H7 (cell line): ENCODE measurements at places on chromosomes 2 and 18.

DNA sequence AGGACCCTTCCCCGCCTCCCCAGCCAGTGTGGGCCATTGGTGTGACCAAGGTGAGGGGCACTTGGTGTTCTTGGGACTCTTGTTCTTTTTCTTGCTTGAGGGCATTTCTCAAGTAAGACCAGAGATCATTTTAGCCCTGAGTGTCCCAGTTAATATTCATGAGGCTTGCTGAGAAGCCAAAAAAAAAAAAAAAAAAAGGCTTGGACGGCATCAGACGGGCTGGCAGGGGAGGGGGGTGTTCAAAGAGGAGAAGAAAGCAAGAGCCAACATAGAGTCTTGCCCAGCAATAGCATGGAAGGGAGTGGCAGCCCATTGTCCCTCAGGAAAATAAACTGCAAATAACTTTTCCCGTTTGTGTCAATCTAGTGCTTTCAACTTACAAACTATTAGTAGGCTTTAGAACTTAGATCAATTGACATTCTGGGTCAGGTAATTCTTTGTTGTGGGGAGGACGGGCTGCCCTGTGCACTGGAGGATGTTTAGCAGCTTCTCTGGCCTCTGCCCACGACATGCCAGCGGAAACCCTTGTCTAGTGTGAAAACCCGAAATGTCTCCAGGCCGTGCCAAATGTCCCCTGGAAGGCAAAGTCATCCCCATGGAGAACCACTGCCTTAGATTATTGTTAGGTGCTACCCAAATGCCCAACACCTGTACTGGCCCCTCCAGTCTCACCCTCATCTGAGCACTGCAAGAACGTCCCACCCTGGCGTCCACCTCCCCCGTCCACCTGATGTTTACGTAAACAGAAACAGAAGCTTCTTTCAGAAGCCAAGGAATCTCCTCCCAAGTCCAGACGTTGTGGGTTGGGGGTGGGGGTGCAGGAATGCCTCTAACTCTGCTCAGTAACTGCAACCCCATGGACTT, 163.4 kb downstream of the BCL2 start:
- DNase-seq = no peak

DNA sequence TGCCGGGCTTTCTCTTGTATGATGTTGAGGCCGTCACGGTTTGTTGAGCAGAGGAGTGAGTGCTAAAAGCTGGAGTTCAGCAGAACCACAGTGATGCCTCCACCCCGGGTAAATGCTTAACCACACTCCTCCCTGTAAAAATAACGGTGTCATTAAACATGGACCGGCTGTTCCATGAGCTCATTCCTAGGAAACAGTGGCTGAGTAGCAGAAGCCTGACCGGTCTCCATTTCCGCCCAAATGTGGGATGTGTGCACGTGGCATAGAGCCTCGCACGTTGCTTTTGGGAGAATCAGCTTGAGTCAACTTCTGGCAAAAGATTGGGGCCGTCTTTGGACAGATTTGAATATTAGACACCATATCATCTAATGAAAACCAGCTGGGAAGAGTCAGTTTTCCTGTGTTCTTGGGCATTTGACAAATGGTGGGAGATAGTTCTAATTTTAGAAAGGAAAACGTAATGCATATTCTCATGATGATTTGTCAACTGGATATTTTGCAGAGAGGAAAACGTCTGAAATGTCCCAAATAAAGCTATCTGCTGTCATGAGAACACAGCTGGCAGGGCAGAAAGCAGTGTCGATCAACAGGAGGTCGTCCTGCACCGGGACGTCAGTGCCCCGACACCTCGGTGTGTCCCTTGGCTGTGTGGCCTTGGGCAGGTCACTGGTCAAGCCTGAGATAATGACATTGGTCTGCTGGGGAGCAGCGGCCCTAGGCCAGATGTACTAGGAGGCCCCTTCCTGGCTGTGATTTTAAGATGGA, 42.4 kb downstream of the LRRFIP1 start:
- DNase-seq = no peak

GRCh38 chr2:98757904-98758421, 27.0 kb upstream of the MGAT4A start:
- no peak for DNase-seq

GRCh38 chr2:236912326-236913120, 173.2 kb upstream of the COPS8 start:
- DNase-seq = no peak

DNA sequence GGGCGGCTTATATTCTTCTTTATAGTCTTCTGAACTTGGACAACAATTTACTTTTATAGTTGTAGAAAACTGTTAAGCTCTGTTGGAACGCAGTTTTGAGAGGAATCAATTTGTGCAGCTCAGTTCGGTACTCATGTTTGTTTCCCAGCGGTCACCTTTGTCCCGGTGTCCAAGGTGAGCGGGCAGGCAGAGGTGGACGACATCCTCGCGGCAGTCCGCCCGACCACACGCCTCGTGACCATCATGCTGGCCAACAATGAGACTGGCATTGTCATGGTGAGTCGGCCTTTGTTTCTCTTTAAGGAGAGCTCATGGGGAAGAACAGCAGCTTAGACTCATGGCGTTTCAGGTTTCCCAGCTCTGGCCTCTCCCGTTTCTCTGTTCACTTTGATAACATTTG, 18.6 kb upstream of the ESPNL start:
- no peak for DNase-seq

DNA sequence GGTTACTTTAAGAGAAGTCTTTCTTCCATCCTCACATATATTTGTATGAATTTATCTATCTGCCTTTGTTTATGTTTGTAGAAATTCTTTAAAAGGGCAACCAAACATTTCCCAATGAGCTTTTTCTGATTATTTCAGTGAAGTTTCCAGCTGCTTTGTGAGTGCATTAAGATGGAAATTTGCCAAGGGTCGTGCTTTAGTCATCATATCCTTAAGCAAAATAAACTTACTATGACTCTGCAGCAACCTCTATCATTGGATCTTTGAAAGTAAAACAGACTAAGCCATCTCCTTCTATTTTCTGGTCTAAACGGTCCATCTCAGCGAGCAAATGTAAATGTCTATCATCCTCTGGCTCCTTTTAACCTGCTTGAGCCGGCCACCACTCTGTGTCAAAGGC, 489.3 kb downstream of the SOX11 start:
- DNase-seq = no peak

DNA sequence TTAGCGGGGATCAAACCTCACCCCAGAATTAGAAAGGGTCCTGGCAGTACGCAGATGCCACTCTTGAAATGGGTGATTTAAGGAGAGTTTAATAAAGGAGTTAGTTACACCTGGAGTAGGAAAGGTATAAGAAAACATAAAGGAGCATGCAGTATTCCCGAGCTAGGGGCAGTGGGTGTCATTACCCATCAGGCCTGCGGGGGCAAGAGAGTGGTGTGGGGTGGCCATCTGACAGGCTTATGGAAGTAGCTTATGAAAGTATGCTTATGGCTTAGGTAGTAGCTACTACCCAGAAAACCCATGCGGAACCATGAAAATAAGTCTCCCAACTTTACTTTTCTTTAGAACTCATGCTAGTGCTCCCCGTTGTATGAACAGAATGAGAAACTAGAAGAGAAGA, 568.9 kb upstream of the ACVR2A start:
- DNase-seq = peak; percentile 18

DNA sequence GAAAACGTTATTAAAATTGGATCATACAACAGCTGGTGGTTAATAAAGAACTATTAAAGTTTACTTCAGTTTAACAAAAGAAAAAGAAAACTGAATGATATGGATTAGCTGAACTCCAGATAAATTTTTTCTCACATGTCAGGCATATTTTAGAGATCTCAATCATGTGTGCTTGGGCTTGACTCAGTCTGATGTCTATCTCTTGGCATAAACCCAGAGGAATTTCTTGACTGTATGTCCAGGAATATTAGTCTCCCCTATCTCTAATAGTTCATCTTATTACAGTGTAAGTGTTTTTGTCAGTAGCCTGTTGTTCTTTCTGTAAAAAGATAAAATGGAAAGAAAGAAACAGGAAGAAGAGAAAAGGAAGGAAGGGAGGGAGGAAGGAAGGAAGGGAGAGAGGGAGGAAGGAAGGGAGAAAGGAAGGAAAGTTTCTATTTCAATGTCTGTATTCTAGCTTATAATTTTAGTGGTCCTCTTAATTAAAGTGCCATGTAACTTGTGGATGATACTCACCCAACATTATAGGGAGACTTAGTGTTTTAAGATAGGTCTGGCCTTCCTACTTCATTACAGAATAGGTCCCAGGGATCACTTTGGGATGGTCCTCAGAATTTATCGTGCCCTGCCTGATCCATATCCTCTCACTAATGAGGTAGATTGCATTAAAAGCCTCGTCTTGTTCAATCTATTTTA, 99.7 kb upstream of the UGP2 start:
- no peak for DNase-seq

DNA sequence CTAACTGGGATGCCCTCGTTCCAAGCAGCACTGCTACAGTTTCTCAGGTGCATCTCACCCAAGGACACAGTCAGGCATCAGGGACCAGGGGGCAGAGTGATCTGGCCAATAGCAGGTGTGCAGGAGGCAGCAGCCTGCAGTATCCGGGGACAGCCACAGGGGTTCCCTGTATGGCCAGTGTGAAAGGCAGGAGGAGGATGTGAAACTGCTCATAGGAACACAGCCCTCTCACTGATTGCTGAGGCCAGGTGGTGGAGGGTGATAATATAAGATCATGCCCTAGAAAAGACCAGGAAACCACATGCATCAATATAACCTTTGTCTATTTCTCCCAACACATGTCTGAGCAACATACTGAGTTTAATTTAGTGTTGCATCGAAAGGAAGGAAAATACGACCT, 112.7 kb upstream of the TACR1 start:
- DNase-seq = peak; percentile 39

DNA sequence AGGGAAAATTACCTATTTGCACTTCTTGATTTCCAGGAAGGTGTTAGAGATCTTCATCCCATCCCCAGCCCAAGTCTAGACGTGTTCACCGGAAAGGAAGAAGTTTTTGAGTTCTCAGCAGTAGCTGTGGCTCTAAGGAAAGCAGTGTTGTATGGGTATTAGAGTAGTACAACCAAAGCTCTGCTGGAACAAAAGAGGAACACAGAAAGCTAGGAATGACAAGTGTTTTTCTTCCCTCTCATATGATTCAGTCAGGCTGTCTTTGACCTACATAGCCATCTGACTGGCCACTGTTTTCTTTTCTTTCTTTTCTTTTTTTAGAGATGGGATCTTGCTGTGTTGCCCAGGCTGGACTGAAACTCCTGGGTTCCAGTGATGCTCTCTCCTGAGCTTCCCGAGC, 82.7 kb upstream of the SLC39A10 start:
- no peak for DNase-seq

- DNase-seq = no peak
Observed at GRCh38 chr2:100539221-100539620, 23.6 kb upstream of the PDCL3 start.

DNA sequence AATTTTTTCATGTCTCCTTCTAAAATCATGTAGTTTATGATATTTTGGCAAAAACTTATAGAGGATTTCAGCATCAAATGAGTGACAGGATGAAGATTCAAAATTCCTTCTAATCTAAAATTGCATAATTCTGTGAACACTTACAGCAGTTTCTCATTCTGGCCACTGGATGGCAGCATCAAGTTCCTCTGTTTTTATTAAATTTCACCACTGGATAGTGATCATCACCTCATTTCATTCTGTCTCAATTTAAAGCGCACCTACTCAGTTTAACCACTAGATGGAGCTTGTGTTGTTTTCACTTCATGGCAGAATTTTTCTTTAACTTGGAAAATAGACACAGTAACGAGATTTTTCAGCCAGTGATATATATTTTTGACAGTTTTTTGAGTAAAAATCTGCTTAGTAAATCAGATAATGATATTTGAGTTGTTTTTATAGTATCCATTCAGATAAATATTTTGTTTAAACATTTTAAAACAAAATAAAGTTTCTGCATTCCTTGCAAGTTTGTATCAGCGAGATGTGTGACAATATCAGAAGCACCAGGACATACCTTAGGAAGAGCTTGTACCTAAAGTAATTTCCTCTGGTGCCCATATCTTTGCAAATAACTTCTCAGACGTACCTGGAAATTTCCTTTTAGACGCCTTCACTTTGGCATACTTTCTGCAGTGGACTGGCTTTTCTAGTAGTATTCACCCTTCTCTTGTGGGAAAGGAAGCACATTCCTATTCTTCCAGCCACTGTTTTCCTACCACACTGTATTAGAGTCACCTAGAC, 94.7 kb upstream of the ARHGAP15 start:
- DNase-seq = peak; percentile 31

DNA sequence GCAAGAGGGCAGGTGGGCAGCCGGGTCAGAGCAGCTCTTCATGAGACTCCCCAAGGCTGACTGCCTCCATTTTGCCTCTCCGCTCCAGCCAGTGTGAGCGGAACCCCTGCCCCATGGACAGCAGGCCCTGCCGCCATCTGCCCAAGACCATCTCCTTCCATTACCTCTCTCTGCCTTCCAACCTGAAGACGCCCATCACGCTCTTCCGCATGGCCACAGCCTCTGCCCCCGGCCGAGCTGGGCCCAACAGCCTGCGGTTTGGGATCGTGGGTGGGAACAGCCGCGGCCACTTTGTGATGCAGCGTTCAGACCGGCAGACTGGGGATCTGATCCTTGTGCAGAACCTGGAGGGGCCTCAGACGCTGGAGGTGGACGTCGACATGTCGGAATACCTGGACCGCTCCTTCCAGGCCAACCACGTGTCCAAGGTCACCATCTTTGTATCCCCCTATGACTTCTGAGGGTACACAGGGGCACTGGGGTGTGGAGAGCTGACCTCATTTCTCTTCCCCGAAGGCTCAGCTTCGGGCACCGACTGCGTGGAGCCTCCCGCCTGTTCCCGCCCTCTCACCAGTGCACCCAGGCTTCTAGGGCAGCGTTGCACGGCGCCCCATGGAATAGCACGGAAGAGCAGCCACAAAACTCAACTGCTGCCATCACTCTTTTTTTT, 49.0 kb downstream of the FBLN7 start:
- DNase-seq = no peak

- DNase-seq = no peak
Observed at GRCh38 chr2:161063946-161064306, 96.3 kb upstream of the TANK start.

DNA sequence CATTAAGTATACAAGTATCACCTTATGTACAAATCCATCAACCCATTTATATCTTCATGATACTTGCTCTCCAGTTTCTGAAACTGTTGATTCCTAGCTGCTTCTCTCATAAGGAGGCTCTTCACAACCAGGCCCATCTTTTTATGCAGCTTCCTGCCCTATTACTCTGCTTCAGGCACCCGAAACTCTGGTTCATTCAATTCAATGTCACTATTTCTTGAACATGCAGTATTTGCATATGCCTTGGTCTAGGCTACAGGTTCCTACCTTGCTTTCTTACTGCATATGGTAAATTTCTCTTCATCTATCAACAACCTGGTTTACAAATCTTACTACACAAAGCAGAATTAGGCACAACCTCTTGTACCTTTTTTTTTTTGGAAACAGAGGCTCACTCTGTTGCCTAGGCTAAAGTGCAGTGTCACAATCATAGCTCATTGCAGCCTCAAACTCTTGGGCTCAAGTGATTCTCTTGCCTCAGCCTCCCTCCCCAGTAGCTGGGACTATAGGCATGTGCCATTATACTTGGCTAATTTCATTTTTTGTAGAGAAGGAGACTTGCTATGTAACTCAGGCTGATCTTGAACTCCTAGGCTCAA, 2.7 kb upstream of the CDKL4 start:
- no peak for DNase-seq

- no peak for DNase-seq
Observed at GRCh38 chr2:152563764-152564163, 153.5 kb downstream of the PRPF40A start.

- peak; percentile 48 for DNase-seq
Observed at GRCh38 chr2:28377195-28377816, 15.4 kb upstream of the FOSL2 start.
